T-helper 9 cell (primary cell): ENCODE measurements at places on chromosomes 3 and 15.

- DNase-seq: no peak
These were observed 384.4 kb upstream of the C2CD4B start for GRCh38 chr15:62549345-62549970.

DNA sequence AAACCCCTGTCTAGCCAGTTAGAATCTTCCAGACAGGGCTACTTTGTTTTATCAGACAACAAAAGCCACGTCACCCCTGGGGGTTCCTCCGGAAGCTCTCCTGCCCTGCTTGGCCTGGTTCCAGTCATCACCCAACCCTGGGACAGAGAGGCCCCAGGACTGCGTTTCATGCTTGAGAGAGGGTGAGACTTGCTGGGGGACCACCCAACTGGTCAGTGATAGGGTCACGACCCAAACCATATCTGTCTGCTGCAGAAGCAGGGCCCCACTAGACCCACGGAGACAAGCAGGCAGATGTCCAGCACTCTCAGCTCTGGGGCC lies 1.2 kb downstream of the NT5DC2 start:
- no peak for DNase-seq

- DNase-seq: no peak
These were observed 59.4 kb downstream of the TMEM44 start for GRCh38 chr3:194573680-194574437.

GRCh38 chr15:100593431-100593830 lies 8.6 kb downstream of the LINS1 start:
- DNase-seq: no peak

DNA sequence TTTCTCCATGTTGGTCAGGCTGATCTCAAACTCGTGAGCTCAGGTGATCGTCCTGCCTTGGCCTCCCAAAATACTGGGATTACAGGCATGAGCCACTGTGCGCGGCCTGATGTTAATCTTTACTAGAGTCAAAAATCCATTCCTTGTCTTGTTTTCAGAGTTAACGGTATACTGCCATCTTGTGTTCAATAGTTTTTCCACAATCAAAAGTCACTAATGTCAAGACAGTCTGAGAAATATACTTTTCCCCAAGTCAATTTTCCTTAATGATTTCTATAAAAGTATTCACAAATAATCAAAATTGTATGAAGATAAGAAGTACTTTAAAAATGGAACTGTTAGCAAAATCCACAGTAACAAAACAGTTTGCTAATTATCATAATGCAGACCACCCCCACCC lies 8.5 kb downstream of the CRBN start:
- DNase-seq: no peak
